ENCODE measurements at places on chromosomes 16 and 17.

DNA sequence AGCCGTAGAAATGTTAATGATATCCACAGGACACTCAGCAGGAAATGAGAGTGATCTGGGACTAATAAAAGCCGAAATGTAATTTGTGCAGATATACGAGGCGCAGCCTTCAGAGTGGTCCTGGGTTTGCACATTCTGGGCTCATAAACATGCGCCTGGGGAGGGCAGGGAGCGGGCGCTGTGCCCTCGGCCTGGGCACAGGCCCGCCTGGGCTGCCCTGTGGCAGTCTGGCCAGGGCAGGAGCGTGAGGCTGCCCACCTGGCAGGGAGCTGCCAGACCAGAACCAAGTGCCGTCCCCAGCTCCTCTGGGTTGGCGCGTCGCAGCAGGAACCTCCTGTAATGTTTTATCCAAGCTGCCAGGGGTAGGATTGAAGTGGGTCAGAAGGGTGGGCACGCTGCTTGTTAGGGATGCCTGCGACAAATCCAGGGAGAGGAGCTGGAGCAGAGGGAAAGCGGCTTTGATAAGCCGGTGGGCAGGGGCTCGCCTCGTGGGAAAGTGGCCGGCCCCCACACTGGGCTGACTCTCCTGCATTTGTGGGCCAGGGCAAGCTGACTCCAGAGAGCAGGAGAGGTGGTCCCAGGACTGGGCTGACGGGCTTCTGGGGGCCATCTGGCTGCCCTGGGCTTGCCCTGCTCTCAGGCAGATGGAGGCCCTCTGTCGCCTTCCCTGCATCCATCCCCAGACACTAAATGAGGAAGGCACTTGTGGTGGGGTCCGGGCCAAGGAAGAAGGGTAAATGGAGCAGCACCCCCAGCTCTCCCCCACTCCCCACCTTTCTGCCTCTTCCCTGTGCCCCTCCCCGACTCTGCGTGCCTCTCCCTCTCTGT lies 45.9 kb downstream of the SREBF1 start:
- no peak for DNase-seq

- DNase-seq = no peak
These were observed 240.8 kb downstream of the C16orf95 start for GRCh38 chr16:87076331-87076949.

- DNase-seq = no peak
These were observed 616.2 kb downstream of the MAF start for GRCh38 chr16:78984324-78984723.

- peak; percentile 48 for DNase-seq
These were observed 7.5 kb upstream of the SNTB2 start for GRCh38 chr16:69179328-69180010.

GRCh38 chr17:58246104-58246740 lies 7.8 kb downstream of the LPO start:
- DNase-seq = no peak

- no peak for DNase-seq
These were observed 118.9 kb downstream of the MSI2 start for GRCh38 chr17:57375040-57375769.

DNA sequence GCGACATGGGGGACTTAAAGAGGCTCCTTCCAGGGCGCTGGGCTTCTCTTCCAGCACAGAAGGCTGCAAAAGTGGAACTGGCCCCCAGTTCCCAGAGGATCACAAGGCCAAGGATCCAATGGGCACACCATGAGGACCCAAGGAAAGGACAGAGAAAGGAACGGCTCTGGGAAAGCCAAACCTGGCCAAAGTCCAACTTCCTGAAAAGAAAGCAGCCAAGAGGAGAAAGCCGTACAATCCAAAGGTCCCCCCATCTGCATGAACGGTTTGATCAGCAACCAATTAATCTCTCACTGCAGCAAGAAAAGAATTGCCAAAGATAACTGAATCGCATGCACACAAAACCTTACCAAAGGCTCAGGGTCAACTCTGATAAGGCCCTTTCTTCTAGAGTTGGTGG lies 19.8 kb upstream of the ICAM2 start:
- DNase-seq = no peak

GRCh38 chr17:1604831-1605528 lies 23.7 kb downstream of the SLC43A2 start:
- DNase-seq = no peak

- no peak for DNase-seq
These were observed 14.1 kb upstream of the SLC16A5 start for GRCh38 chr17:75073618-75074047.

DNA sequence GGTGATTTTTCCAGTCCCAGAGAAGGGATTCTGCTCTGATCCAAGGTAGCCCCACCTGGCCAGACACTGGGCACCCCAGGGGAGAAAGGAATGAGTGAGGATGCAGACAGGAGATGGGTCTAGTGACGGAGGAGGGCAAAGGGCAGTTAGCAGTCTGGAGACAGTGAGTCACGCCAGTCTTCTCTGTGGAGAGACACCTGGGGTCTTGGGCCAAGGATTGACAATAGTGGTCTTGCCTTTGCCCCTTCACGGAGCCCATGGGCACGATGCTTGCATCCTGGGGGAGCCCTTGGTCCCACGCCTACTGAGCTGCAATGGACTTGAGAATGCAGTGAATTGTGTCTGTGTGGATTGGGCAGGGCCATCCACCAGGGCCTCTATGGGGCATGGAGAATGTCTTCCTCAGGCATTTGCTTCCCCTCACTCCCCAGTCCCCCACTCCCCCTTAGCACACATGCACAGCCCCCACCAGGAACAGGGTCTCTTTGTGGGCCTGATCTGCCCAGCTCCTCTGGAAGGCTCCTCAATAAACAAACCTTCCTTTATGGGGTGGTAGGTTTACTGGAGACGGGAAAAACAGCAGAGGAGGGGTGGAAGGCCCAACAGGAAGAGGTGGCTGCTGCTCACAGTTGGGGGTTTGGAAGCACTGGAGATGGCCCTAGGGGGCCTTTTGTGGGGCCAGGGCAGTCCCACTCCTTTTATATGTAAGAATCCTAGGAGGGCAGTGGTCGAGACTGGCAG lies 1.4 kb downstream of the CHAD start:
- DNase-seq = no peak

DNA sequence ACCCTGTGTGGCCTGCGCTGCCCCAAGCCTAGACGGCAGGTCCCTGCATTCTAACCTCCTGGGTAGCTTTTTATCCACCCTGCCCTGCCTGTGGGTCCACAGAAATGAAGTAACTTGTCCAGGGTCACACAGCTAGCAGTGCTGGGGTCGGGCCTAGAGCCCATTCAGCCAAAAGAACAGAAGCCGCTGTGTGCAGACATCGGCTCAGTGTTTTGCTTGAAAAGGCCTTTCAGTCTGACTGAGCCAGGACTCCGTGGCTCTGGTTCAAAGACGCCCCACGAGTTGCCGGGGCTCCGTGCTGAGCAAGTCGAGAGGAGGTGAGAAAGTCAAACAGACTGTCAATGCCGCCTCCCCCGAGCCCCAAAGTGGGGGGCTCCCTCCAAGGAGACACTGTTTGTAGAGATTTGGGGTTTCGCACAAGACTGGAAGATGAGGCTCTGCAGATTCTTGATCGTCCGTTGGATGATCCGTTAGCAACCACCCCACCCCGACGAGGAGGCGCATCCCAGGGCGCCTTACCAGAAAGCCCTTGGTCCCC lies 226.2 kb downstream of the NTN1 start:
- DNase-seq = no peak

DNA sequence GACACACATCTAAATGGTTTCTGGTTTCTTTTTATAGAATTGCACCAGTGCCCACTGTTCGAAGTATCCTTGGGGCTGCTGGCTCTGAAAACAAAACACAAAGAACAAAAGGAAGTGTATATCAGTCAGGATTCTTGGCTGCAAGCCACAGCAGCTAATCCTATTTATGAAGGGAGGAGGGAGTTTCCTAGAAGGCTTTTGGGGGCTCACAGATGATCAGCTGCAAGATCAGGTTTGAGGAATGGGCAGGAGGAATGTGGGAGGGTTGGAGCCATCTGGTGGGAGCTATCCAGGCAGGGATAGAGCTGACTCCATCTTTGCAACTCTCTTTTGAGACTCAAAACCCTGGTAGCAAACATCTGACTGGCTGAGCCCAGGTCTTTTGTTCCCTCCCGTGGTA lies 118.3 kb upstream of the EEF2KMT start:
- no peak for DNase-seq

GRCh38 chr16:1075546-1075945 lies 3.0 kb downstream of the SSTR5 start:
- DNase-seq = no peak

DNA sequence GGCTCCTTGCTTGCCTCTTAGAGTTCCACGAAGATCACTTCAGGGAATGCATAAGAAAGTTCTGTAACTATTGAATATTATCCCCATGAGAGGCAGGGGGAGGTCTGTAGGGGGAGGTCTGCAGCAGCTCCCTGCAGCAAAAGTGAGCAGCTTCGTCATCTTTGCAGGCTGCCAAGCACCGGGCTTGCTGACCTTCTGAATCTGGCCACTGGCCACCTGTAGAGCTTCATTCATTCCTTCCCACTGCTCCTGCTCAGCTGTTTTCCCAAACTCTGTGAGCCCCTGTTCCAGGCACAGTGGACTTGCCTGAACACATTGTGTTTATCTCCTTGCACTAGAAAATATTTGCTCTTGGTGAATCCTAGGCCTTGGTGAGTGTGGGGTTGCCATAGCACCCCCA lies 443.3 kb downstream of the HAPSTR1 start:
- DNase-seq = no peak

DNA sequence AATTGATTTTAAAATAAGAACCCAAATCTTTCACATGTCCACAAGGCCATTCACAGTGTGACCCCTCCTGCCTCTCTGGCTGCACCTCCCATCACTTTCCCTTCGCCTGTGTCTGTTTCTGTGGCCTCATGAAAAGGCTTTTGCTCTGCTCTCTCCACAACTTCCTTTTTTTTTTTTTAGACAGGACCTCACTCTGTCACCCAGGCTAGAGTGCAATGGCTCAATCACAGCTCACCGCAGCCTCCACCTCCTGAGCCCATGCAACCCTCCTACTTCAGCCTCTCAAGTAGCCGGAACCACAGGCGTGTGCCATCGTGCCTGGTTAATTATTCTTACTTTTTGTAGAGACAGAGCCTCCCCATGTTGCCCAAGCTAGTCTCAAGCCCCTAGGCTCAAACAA lies 197.1 kb downstream of the ABCC12 start:
- DNase-seq = no peak

DNA sequence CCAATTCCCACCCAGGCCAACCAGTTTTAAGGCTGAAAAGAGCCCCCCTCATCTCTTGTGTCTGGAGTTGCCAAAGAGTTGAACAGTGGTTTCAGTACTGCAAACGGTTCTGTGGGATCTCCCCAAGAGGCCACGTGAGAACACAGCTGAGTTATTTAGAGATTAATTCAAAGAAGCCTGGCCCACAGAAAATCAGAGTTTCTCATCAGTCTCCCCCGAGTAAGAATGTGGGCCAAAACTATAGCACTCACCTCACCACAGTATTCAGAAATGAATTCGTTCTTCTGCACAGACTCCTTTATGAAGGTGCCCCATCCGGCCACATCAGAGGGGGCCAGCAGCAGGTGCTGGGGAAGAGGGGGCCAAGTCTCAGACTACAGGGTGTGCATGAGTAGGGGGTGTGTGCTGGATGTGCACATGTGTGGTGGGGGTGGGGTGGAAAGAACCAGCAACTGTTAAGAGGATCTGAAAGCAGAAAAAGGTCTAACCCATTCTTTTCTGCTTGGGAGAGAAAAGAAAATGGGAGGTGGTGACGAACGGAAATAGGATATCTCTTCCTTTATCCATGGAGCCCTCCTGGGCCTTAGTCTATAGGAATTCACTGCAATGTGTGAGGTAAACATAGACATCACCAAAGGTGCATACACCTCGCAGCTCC lies 22.6 kb downstream of the CNTNAP1 start:
- no peak for DNase-seq

DNA sequence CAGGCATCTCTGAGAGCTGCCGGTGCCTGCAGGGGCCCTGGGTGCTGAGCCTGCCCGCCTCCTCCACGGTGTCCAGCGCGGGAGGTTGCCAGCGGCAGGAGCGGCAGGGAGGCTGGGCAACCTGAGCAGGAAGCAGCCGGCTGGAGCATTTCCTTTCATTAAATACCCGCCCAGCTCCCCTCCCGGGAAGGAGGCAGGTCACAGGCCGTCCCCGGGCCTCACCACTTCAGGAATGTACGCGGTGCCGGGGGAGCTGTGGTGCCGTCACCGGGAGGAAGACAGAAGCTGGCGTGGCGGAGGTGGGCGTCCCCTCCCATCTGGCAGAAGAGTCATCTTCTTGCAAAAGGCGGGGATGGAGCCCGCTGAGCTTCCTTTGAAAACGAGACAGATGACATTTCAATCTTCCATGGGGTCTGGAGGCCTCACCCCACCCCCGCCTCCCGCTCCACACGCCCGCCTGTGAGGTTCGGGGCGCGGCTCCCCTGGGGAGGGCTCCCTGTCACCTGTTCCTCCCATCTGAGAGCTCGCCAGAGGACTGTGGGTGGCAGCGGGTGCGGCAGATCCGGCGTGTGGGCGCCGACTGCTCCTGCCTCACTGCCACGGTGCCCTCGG lies 16.0 kb downstream of the SOX8 start:
- DNase-seq = peak; percentile 8

- no peak for DNase-seq
These were observed 11.4 kb downstream of the CHST4 start for GRCh38 chr16:71537643-71538042.

- DNase-seq = peak; percentile 55
These were observed 159.2 kb upstream of the CDH5 start for GRCh38 chr16:66207139-66207882.

- no peak for DNase-seq
These were observed 77.1 kb downstream of the SDK2 start for GRCh38 chr17:73566905-73567782.

DNA sequence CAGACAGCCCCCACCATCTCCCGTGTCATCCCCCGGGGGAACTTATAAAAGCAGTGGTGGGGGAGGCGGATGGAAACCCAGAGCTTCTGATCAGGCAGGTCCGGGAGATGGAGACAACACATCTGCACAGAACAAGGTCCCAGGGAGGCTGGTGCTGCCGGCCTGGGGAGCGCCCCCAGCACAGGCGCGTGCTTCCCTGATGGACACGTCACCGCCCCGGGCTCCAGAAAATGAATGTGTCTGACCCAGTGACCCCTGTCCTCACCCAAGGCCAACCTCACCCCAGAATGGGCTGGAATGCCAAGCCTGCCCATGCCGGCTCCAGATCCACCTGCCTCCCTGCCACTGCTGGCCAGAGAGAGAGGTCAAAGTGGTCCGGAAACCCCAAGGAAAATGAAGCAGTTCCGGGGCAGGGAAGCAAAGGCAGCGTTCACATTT lies 12.5 kb downstream of the SLC7A5 start:
- no peak for DNase-seq

DNA sequence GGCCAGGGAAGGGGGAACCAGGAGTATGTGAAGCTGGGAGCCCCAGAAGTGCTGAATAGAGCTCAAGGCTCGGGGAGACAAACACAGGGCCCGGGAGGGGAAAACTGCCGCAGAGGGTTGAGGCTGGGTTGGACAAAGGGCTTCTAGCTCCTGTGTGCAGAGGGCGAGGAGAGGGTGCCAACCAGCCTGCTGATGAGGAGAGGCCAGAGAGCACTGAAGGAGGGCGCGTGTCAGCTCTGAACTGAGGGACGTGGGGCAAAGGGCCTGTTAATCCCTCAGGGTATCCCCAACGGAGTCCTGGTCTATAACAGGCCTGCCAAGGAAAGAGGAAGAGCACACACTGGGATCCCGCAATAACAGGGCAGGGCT lies 151.3 kb downstream of the C16orf78 start:
- DNase-seq = no peak

- no peak for DNase-seq
These were observed 35.7 kb downstream of the CACNA1H start for GRCh38 chr16:1188432-1189189.

- DNase-seq = no peak
These were observed 2.3 kb upstream of the CD79B start for GRCh38 chr17:63934183-63935112.

GRCh38 chr17:6166492-6167179 lies 96.5 kb downstream of the WSCD1 start:
- DNase-seq = no peak
